ENCODE measurements at places on chromosomes 4 and X.

DNA sequence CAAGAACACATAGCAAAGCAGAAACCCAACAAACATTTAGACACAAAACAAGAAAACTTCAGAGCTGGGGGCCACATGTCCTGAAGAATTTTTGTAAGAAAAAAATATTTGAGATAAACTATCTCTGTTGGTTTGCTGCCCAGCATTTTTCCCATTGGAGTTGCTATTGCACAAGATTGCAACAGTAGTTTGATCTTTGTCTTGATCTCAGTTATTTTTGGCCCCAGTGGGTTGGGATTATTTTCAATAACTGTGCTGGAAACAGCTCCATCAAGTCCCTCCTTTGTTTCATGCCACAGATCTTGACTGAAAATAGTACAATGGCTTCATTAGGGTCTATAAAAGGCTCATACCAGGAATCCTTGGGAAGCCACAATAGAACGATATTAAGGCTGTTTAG is 103.8 kb upstream of the RAI2 start:
- no peak for DNase-seq

GRCh38 chrX:69555481-69556041 is 51.4 kb downstream of the NALF2 start:
- no peak for DNase-seq

- no peak for DNase-seq
Measured at GRCh38 chr4:54118850-54119589, 19.1 kb downstream of the GSX2 start.

- DNase-seq, result no peak
Measured at GRCh38 chr4:647481-647880, 22.1 kb downstream of the PDE6B start.

DNA sequence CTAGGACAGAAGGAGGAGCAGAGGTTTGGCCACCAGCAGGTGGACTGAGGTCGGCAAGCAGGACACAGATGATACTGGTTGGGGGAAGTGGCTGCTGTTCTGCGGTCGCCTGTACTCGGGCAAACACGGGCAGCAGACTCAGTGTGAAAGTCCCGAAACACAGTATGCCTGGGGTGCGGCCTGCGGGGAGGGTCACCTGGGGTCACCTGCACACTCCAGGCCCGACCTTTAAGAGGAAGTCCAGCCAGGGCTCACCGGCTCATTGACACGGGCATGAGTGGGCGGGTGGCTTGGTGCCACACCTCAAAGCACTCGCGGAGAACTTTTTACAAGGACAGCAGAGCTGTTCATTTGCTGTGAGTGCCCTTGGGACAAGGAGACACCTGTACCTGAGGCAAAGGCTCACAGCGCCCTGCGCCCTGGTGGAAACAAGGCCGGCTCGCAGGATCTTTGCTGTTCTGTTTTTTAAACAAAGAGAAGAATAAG is 71.5 kb upstream of the MXD4 start:
- DNase-seq, result peak; percentile 91

DNA sequence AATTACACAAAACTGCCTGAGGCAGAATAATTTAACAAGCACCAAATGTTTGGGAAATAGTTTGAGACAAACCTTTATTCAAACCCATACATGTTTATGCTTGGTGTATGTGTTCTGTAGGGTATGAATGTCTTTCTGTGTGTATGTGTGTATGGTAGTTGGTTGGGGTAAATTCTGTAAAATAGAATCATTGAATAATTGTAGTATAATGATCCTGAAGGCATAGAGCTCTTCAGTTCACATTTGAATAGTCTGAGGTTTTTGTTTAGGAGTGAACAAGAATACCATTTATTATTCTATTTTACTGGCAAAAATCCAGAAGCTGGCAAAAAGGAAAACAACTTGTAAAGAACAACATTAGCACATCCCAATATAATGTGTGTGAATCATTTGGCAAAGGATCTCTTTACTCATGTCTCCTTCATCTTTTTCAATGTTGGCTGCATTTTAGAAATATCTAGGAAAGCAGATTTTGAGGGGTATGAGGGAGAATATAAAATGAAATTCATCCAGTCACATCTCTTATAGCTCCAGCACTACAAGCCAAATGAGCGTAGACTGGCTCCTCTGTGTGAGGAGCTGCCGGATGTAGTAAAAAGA is 360.0 kb downstream of the CHIC1 start:
- no peak for DNase-seq

DNA sequence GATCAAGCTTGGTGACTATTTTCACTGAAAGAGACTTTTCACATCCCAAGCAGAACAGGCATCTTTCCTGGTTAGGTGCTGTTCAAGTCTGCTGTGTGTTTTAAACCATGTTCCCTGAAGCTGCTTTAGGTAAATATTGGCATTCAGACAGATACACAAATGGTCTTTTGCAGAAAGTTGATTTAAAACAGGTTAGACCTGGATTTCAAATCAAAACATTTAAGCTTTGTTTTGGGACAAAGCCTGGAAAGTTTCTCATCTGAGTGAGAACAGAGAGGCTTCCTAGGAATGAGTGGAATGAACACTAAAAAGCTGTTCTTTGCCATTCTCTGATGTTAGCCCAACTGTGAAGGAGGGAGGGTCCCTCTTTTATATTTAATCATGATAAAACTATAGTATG is 10.1 kb downstream of the ANXA3 start:
- DNase-seq, result no peak

DNA sequence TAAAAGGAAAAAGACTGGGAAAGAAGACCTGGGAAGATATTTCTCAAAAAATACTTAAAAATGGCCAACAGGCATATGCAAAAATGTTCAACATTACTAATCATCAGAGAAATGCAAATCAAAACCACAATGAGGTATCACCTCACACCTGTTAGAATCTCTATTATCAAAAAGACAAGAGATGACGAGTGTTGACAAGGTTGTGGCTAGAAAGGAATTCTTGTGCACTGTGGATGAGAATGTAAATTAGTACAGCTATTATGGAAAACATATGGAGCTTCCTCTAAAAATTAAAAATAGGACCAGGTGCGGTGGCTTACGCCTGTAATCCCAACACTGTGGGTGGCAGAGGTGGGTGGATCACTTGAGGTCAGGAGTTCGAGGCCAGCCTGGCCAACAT is 50.0 kb downstream of the C4orf46 start:
- DNase-seq, result no peak

- no peak for DNase-seq
Measured at GRCh38 chr4:22877486-22878052, 184.8 kb downstream of the GBA3 start.

- peak; percentile 70 for DNase-seq
Measured at GRCh38 chrX:47900833-47901232, 64.1 kb downstream of the ZNF81 start.

GRCh38 chr4:118950224-118950623 is 61.6 kb downstream of the SYNPO2 start:
- peak; percentile 73 for DNase-seq

DNA sequence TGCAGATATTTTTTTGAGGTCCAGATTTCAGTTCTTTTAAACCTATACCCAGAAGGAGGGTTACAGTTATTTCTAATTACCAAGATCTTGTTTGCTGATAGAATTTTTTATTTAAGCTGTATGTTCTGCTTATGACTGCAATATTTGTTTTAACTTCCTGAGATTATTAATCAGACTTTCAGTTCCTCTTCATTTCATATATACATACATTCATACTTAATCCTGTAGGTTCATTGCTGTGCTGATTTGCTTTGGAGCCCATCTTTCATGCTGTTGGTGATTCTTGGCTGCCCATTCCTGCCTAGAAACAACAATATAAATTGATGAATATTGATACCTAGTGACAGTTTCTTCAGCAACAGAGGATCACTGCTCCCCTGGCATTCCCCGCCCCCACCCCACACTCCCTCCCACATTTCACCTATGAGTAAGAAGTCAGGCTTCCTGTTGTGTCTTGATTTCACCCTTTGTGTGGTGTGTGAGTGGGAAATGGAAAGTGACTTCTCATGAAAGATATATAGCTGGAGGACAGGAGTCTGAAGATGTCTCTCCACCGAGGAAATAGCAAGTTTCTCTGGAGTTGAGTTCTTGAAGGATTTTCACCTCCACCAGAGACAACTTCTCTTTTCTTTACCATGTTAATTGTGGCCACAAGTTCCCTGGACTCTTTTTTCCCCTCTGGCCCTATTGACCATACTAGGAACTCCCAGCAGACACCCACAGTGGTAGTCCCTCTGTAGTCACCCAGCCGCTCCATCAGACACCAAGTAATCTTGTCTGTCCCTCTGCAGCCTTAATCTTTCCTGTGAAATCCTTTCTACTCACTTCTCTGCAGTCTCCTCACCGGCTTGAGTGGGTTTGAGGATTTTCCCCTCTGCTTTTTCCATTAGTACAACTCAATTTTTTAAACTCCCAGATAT is 118.4 kb downstream of the ASB9 start:
- DNase-seq, result no peak

- DNase-seq, result peak; percentile 47
Measured at GRCh38 chr4:47839259-47839658, 1.4 kb upstream of the CORIN start.

DNA sequence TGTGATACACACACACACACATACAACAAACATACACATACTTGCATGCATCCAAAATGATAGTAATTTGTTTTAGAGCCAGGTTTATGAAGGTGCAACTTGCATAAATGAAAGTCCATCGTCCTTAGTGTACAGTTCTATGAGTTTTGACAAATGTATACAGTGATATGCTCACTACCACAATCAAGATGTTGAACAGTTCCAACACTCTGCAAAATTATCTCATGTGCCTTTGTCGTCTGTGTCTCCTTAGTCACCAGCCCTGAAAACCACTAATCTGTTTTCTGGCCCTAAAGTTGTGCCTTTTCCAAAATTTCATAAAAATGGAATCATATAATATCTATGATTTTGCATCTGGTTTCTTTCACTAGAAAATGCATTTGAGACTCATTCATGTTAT is 67.8 kb upstream of the ANXA3 start:
- DNase-seq, result no peak

DNA sequence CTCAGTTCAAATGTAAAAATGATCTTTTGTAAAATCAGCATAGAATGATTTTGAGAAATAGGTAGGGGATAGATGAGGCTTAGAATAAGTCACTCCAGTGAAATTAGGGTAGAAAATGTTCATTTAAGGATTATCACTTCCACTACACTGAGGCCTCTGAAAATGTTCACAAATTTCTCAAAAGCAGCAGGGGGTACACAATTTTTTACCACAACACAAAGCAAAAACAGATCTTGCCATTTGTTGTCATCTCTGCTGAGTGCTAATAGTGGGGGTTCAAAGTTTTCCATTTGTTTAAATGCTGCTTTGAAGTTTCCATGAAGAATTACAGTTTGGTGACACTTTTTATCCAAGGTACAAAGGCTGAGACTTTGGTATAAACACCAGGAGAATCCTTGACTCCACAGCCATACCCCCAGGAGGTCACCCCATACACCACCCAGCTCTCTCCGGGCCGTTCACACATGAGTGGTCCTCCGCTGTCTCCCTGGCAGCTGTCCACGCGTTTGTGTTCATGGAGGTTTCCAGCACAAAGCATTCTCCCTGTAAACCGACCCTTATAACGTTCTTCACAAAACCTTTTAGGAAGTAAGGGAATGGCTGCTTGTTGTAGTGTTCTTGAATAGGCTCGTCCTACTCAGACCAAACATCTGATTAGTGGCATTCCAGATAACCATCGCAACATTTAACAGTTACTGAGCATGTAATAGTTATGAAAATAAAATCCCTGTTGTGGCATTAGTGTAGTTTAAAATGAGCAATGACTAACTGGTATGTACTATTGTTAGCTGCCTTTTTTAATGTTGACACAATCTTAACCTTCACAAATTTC is 71.0 kb downstream of the PRSS12 start:
- peak; percentile 58 for DNase-seq

- DNase-seq, result no peak
Measured at GRCh38 chrX:140274811-140275525, 229.9 kb downstream of the SOX3 start.

GRCh38 chrX:11952176-11952720 is 186.0 kb upstream of the FRMPD4 start:
- DNase-seq, result no peak

GRCh38 chr4:83617371-83618035 is 81.6 kb downstream of the GPAT3 start:
- DNase-seq, result no peak

DNA sequence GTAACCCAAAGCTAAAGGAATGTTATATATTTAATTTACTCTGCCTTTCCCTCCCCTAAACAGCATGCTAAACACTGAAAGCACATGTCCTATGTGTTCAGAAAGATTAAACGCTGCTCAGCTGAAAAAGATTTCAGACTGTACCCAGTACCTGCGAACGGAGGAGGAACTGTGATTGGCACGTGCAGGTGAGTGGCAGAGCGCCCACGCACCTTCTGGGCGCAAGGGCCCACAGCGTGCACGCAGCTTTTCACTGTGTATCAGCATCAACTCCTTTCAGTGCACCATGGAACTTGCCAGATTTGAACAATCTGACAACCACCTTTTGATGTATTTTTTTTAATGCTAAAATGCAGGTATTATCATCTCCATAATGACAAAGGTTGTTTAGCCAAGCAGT is 87.7 kb downstream of the RFC1 start:
- no peak for DNase-seq
